LHCN-M2 (cell line): ENCODE measurements at places on chromosomes 13 and 19. TPM values are rescaled to one million over a fixed set of nuclear protein-coding genes. Genes with fewer than 3 reads are reported as not detected.

DNA sequence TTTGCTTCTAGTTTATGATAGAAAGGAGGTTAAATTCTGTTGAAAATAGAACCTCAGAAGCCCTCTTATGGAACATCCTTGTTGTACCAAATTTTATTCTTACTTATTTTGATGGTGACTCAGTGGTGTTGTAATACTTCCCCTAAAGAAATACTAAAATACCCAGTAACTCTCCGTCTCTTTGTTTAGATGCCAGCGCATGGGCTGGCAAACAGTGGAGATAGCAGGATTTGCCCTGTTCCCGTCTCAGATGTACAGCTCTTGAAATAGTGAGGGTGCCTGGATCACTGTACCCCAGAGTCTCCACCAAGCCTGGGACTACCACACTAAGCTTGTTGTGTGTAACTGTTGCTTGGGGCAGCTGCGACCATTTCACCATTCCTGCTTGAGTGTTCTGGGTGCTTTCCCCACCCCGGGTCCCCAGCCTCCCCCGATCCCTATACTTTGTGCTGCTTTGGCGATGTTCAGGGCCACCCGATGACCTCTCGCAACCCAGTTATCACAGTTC lies 67.0 kb upstream of the TEX29 start:
- no peak for DNase-seq

- DNase-seq = no peak
Measured at GRCh38 chr19:13104360-13104847, 1.7 kb upstream of the LYL1 start.

GRCh38 chr19:13079542-13079986 lies 23.1 kb downstream of the LYL1 start:
- DNase-seq = no peak

DNA sequence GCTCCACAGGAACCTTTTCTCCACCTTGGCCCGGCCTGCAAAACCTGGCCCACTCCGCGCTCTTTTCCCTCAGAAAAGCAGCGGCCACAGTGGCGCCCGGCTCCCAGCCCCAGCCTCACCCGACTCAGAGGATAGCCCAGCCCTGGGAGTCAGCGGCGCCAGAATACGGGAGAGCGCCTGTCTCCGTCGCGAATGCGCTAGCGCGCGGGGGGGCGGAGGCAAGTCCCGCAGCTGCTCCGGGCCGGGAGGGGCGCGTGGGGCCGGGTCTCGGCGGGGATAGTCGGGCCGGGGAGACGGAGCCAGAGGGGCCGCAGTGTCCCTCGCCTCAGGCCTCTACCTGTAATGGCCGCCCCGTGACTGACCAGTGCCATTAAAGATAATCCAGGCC lies at the start of gene ZFP30:
ZFP30 (minus strand) TSS at position 165 of the 388 bp plus-strand sequence. CDS start 7,643 bp downstream, outside the sequence.
- DNase-seq = peak; percentile 85

- peak; percentile 17 for DNase-seq
Measured at GRCh38 chr19:58558066-58558622, at the start of gene UBE2M. TSS of gene UBE2M (minus strand) at chr19:58558611. CDS start at chr19:58558381, 230 bp downstream.

- peak; percentile 62 for DNase-seq
Measured at GRCh38 chr13:90416519-90416918, 931.0 kb upstream of the MIR17HG start.

DNA sequence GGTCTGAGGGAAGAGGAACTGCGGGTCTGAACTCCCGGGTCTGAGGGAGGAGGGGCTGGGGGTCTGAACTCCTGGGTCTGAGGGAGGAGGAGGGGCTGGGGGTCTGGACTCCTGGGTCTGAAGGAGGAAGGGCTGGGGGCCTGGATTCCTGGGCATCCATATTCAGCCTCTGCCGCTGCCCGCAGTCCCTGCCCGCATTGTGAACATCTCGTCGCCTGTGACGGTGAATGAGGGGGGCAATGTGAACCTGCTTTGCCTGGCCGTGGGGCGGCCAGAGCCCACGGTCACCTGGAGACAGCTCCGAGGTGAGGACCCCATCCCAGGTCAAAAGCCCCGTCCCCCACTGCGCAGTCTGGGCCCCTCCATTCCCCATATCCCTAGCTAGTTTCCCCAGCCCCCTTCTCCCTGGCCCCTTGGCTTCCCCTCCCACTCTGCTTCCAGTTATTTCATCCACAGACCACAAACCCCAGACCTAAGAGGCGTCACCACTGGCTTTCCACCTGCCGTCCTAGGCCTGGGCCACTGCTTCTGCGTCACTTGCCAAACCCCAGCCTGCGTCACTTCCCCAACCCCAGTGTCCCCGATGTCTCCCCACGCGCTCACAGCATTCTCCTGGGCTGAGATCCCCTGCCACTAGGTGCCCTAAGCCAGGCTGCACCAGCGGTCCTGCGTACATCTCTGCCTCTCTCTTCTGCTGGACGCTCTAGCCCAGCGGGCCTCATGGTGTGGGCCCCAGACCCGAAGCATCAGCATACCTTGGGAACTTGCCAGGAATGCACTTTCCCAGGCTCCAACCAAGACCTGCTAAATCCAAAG lies 13.9 kb downstream of the IGLON5 start:
- DNase-seq = no peak

DNA sequence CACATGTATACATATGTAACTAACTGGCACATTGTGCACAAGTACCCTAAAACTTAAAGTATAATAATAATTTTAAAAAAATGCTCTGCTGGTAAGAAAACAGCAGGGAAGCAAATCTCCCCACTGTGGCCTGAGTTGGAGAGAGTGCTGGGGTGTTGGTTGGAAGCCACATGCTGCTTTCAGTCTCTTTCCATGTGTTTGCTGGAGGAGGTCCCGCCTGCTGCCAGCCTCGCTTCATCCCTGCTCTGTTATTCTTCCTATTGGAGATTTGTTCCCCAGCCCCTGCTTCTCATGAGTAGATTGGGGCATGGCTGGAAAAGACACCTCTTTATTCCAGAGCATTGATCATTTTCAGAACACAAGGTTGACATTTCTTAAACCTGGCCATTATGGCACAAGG lies 230.5 kb downstream of the FGF9 start:
- no peak for DNase-seq

- no peak for DNase-seq
Measured at GRCh38 chr19:3190470-3190770, 4.7 kb downstream of the NCLN start.

- no peak for DNase-seq
Measured at GRCh38 chr19:42427313-42427712, at the start of gene LIPE. TSS of gene LIPE (minus strand) at chr19:42427388. CDS start at chr19:42427149, 239 bp downstream.

- DNase-seq = no peak
Measured at GRCh38 chr19:49520705-49521319, 7.0 kb upstream of the RCN3 start.

- DNase-seq = no peak
Measured at GRCh38 chr13:92682832-92683517, 543.6 kb upstream of the GPC6 start.

DNA sequence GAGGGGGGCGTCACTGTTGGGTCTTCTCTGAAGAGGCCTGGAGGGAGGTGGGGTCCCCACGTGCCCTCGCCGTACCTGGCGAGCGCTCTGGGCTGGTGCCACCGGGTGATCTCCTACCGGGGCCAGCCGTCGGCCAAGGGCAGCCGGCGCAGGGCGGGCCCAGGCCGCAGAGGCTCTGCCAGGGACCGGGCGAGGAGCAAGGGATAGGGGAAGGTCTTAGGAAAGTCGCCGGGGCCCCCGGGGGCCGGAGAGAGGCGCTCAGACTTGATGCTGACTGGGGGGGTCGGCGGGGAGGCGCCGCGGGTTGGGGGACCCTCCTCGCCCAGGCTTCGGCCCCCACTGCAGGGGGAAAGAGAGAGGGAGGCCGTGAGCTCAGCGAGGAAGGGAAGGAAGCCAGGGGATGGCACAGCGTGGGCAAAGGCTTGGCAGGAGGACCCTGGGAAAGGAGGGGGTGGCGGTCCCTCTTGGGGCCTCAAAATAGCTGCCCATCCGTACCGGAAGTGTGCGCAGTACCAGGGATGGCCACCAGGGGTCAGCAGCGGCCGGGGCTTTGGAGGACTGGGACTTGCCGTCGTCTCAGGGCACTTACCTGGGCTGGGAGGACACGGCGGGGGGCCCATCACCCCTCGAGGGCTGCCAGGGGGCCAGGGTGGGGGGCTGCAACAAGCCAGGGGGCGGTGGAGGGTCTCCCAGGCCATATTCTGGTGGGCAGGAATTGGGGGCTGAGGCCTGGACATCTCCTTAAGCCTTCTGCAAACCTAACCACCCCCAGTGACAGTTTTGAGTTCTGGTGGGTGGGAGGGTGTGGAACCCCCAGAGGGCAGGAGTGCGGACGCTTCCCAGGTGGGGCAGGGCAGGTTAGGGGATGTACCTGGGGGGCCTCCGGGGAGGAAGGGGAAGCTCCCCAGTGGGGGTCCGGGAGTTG lies 7.7 kb upstream of the TMEM161A start:
- DNase-seq = peak; percentile 45

Gene ZNF416
- 5.4 and 6.9 TPM in 2 replicates for total RNA-seq

Gene ZNF253
- total RNA-seq = 9.9 and 11.2 TPM in 2 replicates

Gene ZIC2
- not detected in 2 replicates for total RNA-seq

Gene TMPRSS9
- total RNA-seq = not detected in 2 replicates

Gene PINLYP
- 0.29 TPM in 1 of 2 replicates, not detected in the other for total RNA-seq

Gene ZNF221
- total RNA-seq = 4.6 and 12.8 TPM in 2 replicates

Gene TLE6
- 0.40 TPM in 1 of 2 replicates, not detected in the other for total RNA-seq

Gene CALR3
- 0.13 TPM in 1 of 2 replicates, not detected in the other for total RNA-seq

Gene ZNF616
- total RNA-seq = 8.7 and 10.7 TPM in 2 replicates

Gene CEACAM20
- not detected in 2 replicates for total RNA-seq

Gene ENOX1
- 2.9 and 7.7 TPM in 2 replicates for total RNA-seq

Gene DKKL1
- 0.46 TPM in 1 of 2 replicates, not detected in the other for total RNA-seq

Gene PLIN4
- under 0.01 TPM in 1 of 2 replicates, not detected in the other for total RNA-seq
